ENCODE measurements at places on chromosomes 7 and 10. TPM values are rescaled to one million over a fixed set of nuclear protein-coding genes. Genes with fewer than 3 reads are reported as not detected.

LRRD1 gene
- 1.0 TPM for polyA plus RNA-seq

LSM5 gene
- polyA plus RNA-seq = 76.0 TPM

PYROXD2 gene
- polyA plus RNA-seq = 32.1 TPM

LOXL4 gene
- 2.8 TPM for polyA plus RNA-seq

KCNH2 gene
- polyA plus RNA-seq = 16.9 TPM

ABCC2 gene
- 13.8 TPM for polyA plus RNA-seq

DRGX gene
- polyA plus RNA-seq = 0.09 TPM

KLF14 gene
- polyA plus RNA-seq = 0.46 TPM
